Fibroblast of the conjunctiva (primary cell): ENCODE measurements at places on chromosomes 4 and X.

- no peak for DNase-seq
These were observed 170.6 kb downstream of the ZNF330 start for GRCh38 chr4:141391293-141391692.

GRCh38 chrX:42384956-42385355 lies 393.0 kb downstream of the PPP1R2C start:
- DNase-seq, result no peak

GRCh38 chr4:84927428-84927827 lies 39.1 kb downstream of the WDFY3 start:
- DNase-seq, result no peak

- no peak for DNase-seq
These were observed 7.8 kb downstream of the RXFP1 start for GRCh38 chr4:158529505-158529904.

- DNase-seq, result no peak
These were observed 787.1 kb upstream of the FTHL17 start for GRCh38 chrX:31858915-31859314.

DNA sequence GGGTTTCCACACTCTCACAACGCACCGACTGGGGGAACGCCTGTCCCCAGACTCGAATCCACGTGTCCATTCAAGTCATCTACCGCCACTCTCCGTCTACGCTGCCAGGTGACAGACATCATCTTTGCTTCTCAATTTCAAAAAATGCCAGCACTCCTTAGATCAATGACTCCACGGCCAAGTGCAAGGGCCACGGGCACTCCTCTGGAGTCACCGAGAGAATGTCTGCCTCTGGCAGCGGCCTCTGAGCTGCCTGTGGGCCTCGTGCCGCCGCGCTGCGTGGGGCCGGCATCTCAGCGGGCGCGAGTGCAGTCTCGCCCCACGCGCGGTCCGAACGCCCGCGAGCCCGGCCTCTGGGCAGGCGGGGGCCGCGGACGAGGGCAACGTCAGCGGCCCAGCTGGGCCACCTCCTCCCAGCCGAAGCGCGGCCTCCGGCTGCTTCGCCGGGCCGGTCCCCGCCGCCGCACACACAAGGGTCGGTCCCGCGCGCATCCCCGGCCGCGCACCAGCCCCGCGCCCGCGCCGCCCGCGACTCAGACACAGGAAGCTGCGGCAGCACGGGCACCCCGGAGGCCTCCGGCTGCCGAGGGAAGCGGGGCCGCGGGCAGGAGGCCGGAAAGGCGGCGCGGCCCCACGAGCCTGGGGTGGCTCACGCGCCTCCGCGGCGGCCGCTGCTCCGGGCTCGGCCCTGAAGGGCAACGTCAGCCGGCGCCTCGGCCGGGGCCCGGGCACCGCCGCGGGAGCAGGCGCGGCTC lies 450 bp downstream of the ACSL1 start:
- DNase-seq, result no peak

GRCh38 chr4:139808381-139808807 lies 142.8 kb downstream of the MGST2 start:
- no peak for DNase-seq

- no peak for DNase-seq
These were observed 79.8 kb downstream of the DCLK2 start for GRCh38 chr4:150158041-150158440.

DNA sequence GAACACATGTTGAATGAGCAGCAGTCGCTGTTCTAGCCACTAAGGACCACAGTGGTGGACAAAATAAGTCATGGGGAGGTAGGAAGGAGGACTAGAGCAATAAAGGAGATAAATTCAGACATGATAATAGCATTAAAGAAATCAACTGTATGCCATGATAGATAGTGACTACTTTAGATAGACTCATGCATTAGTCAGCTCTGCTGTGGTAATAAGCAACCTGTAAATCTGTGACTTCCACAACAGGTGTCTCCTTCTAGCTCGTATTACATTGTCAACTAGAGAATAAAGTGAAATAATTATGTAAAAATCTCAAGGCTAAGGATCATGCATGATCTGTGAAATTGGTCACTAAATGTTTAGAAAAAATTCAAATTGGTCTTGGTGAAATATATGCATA lies 77.9 kb downstream of the WWC2 start:
- DNase-seq, result no peak
